Activated naive CD8-positive, alpha-beta T cell treated with anti-CD3 and anti-CD28 coated beads, Interleukin-2, amount 50 U/mL, for 24 hours (primary cell): ENCODE measurements at places on chromosomes 1 and 21.

DNA sequence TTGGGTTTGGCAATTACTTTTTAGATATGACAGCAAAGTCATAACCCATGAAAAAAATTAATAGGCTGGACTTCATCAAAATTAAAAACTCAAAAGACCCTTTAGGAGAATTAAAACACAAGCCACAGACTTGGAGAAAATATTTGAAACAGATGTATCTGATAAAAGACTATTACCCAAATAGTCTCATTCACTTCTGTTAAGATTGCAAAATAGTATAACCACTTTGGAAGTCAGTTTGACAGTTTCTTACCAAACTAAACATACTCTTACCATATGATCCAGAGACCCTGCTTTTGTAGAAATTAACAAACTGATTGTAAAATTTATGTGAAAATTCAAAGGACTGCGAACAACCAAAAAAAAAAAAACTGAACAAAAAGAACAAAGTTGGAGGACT is 32.5 kb upstream of the SLC44A3 start:
- no peak for DNase-seq

DNA sequence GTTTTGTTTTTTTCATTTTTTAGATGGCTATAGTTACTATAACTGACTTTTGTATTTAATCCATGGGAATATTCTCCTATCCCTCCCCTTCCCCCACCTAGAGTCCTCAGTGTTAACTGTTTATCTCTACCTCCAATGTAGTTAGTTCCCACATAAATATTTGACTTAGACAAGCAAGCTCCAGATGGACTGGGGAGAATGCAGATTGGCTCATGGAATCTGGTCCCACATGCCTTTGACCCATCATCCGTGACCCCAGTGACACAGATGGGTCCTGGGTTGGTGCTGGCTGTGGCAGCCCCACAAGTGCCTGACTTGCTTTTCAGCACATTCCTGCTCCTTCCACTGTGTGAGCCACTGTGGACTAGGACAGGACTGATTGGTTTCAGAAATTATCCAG is 41.8 kb downstream of the ATP2B4 start:
- DNase-seq, result no peak

DNA sequence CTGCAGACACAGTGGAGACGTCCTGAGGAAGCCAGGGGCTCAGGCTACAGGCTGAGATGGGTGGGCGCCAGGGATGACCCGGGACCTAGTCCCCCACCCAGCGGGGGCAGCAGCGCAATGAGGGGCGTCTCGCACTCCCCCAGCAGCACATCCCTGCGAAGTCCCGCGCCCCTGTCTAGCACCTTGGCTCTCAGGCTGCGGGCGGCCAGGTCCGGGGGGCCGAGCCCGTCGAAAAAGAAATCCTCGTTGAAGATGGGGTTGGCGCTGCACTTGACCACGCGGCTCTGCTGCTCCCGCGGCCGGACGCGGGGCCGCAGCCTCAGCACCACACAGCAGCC is 1.8 kb downstream of the C2CD4D start:
- DNase-seq, result no peak

DNA sequence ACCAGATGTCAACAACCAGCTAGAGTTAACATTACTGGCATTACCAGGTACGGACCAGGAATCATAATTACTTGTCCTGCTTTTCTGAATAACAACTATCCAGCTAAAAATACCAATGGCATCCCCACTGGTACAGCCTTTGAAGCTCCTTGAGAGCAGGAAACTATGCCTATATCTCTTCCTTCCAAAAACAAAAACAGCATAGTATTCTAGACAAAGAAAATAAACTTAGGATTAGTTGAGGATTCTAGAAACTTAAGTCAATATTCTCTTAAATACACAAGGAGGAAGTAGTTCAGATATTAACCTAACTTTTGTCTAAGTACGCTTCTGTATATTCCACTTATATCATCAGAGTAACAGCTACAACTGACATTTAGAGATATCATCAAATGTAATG is 3.0 kb downstream of the FUBP1 start:
- DNase-seq, result no peak

GRCh38 chr1:14894811-14895560 is 258.6 kb upstream of the TMEM51 start:
- no peak for DNase-seq

- peak; percentile 60 for DNase-seq
Observed at GRCh38 chr1:36151845-36152203, 2.5 kb upstream of the TRAPPC3 start.

DNA sequence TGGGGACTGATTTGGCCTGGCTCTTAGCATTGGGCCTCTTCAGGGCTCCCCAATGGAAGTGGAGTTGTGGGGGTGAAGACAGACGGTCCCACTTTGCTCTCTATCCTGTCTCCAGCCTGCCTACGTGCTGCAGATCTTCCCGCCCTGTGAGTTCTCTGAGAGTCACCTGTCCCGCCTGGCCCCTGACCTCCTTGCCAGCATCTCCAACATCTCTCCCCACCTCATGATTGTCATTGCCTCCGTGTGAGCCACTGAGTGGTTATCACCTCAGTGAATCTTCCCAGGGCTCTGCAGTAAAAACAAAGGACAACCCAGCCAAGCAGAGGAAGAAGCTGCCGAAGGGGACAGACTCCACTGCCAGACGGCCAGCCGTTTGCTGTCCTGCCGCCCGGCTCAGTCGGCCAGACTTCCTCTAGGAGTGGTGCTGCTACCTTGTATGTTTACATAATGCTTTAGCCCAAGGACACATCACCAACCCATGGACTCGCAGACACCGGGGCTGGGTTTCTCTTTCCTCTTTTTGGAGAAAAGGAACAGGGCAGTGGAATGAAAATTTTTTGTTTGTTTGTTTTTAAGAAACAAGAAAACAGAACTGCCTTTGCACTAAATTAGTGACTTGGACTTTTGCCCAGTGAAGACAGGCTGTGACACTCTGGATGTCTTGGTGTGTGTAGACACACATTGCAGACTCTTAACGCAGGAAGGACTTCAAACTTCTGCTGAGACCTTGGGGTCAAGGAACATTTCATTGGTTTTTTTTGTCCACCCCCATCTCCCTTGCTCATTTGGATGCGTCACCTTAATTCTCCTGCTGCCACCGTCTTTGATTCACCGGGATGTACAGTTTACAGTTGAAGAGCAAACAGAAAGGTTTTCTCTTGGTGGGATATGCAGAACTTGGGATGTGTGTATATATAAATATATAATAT is 36.5 kb downstream of the ZBTB17 start:
- no peak for DNase-seq

- DNase-seq, result no peak
Observed at GRCh38 chr1:17674726-17675500, 80.2 kb upstream of the ACTL8 start.

GRCh38 chr1:37813529-37814145 is 5.6 kb upstream of the YRDC start:
- DNase-seq, result no peak

- no peak for DNase-seq
Observed at GRCh38 chr1:80982831-80983230, 817.9 kb upstream of the ADGRL2 start.

- DNase-seq, result no peak
Observed at GRCh38 chr1:238772322-238772721, 614.0 kb upstream of the CHRM3 start.

- no peak for DNase-seq
Observed at GRCh38 chr1:191261111-191261510, 783.4 kb upstream of the BRINP3 start.

DNA sequence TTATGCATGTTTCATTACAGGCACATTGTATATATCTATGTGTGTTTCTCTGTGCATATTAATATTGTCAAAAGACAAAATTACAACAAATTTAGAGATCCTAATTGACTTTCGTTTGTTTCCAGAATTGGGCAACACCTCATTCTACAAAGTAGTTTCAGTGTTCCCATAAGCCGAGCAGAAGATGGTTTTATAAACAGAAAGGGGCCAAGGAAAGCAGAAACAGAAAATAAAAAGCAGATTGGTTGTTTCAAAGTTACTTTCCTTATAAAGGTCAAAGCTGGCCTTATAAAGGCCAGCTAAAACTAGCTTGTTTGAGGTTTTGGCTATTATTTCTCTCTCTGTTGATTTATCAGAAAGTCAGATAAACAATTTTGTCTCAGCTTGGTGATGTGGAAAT is 116.2 kb upstream of the FGGY start:
- DNase-seq, result no peak

GRCh38 chr1:158185770-158186169 is 5.1 kb downstream of the CD1D start:
- DNase-seq, result no peak

DNA sequence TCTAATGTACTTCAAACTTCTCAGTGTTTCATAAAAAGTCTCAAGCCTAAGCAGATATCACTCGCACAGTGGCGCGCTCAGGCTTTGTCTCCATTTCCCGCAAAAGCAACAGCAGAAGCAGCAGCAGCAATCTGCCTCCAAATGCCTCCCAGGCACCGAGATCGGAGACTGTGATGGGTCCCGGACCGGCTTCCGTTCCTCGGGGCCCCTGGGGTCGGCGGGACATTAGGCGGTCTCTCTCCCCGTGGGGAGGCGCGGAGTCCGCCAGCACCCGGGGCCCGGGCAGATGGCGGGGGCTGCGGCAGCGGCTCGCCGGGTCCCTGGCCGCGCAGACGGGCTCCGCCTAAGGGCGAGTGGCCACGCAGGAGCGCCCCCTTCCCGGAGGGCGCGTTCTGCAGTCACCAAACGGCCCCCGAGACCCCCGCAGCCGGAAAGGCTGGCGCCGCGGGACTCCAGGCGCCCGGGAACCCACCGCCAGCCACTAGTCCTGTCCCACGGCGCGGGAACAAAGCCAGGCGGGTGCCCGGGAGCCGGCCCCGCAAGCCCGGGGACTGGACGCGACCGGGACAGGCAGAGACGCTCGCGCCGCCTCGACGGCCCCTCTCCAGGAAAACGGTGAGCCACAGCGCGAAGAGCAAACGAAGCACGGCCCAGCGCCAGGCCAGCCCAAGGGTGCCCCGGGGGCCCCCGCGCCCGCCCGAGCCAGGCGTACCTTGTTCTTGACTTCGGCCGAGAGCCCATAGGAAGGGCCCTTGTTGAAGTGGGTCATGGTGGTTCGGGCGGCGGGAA is 590 bp downstream of the CNN3 start:
- peak; percentile 38 for DNase-seq

- DNase-seq, result no peak
Observed at GRCh38 chr1:152148051-152148450, 11.0 kb downstream of the RPTN start.

GRCh38 chr1:38291906-38292521 is 245.4 kb upstream of the POU3F1 start:
- DNase-seq, result no peak

DNA sequence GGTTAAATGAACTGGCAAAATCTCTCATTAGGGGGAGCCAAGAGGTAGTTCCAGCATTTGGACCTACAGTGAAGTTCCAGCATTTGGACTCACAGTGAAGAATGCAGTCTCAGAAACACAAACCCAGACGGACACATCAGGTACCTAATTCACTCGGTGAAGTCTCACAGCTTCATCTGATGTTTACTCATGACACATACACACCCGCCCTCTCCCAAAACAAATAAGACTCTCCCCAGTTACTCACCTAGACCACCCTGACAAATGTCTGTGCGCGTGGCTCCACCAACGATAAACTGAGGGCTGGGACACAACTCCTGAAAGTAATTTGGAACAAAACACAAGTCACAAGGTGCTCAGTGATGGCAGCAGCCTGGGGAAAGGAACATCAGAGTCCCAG is 11.4 kb downstream of the CAPN8 start:
- no peak for DNase-seq

- no peak for DNase-seq
Observed at GRCh38 chr1:23263380-23263887, 46.1 kb upstream of the HTR1D start.

DNA sequence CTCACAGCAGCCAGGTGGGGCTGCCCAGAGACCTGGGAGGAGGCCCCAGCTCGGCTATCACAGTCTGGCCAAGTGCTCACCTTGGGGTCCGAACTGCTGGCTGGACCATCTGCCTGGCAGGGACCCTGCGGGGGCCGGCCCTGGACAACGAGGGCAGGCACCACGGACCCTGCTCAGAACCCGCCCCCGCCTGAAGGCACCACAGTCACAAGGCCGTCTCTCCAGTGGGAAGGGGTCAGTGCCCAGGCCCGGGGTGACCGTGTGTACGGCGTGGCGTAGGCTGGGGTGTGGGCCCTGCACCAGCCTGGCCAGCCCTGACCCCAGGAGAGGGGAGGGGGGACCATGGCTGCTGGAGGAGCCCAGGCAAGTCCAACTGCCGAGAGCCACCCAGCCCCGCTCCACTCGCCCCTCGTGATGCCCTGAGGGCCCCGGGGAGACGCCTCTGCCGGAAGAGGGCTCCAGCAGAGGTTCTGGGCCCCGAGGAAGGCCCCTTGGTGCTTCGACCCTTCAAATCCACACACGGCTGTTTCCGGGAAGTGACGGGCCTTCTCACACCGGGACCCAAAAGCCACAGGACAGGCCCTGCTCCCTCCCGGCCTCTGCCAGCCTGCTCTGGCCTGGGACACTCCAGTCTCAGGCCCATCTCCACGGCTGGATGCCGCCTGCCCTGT is 11.2 kb upstream of the RNF223 start:
- DNase-seq, result no peak

- DNase-seq, result no peak
Observed at GRCh38 chr1:43129426-43129825, 42.7 kb downstream of the EBNA1BP2 start.

DNA sequence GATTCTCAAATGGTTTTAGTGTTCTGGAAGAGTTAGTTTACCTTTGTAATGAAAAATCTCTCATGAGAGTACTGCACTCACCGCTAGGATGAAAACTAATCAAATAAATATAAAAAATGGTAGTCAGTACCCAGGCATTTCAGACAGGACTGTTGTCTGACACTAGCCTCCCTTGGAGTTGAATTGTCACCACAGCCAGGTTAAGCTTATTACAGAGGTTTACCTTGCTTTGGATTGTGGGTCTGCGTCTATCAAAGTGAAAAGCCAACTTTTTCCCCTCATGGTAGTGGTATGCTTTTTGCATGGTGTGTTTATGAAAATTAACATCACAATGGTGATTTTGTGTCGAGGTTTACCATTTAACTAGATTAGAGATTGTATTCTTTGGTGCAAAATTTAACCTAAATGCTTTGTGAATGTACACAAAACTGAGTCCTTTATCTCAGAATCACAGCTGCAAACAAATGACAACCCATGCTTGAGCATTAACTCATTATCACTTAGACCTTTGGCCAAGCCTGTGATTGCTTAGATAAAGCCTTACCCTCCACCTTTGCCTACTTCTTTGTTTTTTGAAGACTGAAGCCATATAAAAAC is 20.1 kb downstream of the RAP1A start:
- DNase-seq, result no peak

GRCh38 chr1:214259353-214259977 is 21.5 kb upstream of the SMYD2 start:
- DNase-seq, result no peak

GRCh38 chr1:32180186-32181060 is 948 bp downstream of the TXLNA start:
- DNase-seq, result peak; percentile 48

DNA sequence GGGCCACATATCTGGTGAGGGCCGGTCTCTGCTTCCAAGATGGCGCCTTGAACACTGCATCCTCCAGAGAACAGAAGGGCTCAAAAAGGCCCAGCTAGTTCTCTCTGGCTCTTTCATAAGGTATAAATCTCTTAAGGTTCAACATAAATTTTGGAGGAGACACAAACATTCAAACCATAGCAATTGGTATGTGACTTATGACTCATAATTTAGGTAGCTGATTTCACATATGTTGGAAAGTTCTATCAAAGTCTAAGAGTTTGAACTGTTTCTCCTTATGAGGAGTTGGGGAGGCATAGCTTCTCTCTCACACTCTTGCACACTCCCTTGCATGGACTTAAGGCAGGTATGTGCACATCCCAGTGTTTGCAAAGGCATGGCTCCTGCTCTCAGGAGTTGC is 5.1 kb upstream of the FYB2 start:
- no peak for DNase-seq
